ENCODE measurements at places on chromosomes 5 and 9.

- DNase-seq, result no peak
Measured at GRCh38 chr5:16644301-16644889, 27.6 kb upstream of the RETREG1 start.

- DNase-seq, result no peak
Measured at GRCh38 chr9:95107001-95107749, 210.3 kb downstream of the FANCC start.

GRCh38 chr5:13749766-13750165 lies 194.7 kb downstream of the DNAH5 start:
- no peak for DNase-seq

- DNase-seq, result no peak
Measured at GRCh38 chr9:135989722-135990467, 28.7 kb upstream of the UBAC1 start.

DNA sequence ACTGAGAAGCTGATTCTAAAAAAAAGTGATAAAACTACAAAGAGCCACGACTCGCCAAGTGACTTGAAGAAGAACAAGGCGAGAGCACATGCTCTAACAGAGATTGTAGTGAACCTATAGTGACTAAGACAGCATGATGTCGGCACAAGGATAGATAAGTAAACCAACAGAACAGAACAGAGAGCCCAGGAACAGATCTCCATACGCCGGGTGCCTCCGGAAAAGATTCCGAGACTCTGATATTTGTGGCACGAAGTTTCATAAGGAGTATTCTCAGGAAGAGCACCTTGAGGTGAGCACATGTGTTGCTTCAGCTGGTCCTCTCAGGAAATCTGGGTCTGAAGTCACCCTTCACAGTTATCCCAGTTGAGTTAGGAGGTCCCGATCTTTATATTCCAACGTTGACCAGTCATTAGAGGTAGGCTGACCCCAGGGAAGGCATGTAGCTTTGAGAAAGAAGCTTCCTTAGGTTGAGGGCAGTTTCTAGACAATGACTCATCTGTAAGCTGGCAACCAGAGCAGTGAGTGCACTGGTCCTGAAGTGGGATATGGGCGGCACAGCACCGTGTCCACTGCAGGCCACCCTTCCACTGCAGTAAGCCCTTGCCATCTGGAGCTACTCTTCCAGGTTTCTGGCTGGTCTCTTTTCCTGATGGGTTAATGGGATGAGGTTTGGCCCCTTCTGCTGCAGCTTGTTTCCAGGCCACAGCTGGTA lies 13.6 kb upstream of the CLK4 start:
- DNase-seq, result no peak

DNA sequence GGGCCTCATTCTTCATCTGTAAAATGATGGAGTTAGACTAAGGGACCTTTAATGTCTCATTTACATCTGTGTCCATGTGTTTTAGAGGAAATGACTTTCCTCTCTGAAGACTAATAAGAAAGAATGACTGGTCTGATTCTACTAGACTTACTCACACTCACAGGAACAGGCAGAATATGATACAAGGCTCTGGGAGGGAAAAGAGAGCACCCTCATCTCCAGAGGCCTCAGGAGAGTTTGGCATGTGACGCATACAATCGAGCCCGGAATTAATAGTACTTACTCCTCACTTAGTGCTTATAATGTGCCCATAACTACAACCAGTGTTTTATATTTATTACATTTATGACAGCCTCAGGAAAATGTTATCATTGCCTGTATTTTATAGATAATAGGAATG lies 608.7 kb downstream of the KCTD16 start:
- DNase-seq, result no peak

- no peak for DNase-seq
Measured at GRCh38 chr5:167770461-167770860, 521.0 kb upstream of the WWC1 start.

GRCh38 chr9:11338130-11338529 lies 725.3 kb upstream of the PTPRD start:
- DNase-seq, result peak; percentile 0

- DNase-seq, result no peak
Measured at GRCh38 chr9:108241384-108242073, 614.3 kb downstream of the ACTL7B start.

DNA sequence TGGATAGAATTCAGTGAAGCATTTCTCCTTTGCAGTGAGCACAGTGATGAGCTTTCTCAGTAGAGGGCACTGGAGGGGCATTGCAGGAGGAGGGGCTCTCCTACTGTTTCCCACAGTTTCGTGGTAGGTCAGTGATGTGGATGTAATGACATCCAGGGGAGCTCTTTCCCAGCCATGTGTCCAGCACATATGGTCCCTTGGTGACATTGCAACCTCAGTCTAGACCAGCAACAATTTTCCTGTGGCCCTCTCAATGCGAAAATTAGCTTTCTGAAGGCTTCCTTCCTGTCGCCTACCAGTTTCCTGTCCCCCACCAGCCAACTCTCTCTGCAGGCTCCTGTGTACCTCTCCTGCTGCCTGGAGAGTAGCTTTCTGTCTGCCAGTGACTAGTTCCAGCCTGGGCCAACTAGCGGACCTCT lies 6.9 kb upstream of the PDCL start:
- no peak for DNase-seq

Data from AML-193 (cell line).